ENCODE measurements at places on chromosomes 7 and 10. TPM values are rescaled to one million over a fixed set of nuclear protein-coding genes. Genes with fewer than 3 reads are reported as not detected.

KCP gene
- 1.8 TPM for total RNA-seq

IFT22 gene
- 18.8 TPM for total RNA-seq

EN2 gene
- not detected for total RNA-seq

PTF1A gene
- not detected for total RNA-seq

CLCN1 gene
- total RNA-seq, result not detected

NPSR1 gene
- not detected for total RNA-seq

FOXP2 gene
- 24.7 TPM for total RNA-seq

CREB5 gene
- 20.1 TPM for total RNA-seq

NCF1 gene
- total RNA-seq, result 15.3 TPM

SPDYE2 gene
- total RNA-seq, result 0.31 TPM

ZNF117 gene
- total RNA-seq, result 24.4 TPM

ZFAND2A gene
- total RNA-seq, result 24.7 TPM

PON2 gene
- total RNA-seq, result 111 TPM

All from sciatic nerve (tissue), 2 donors.